ENCODE measurements at places on chromosomes 16 and 17. TPM values are rescaled to one million over a fixed set of nuclear protein-coding genes. Genes with fewer than 3 reads are reported as not detected.

Gene PCGF2
- 1.6 TPM for total RNA-seq

Gene PRAC1
- not detected for total RNA-seq

Gene KRT33A
- total RNA-seq = not detected

DNA sequence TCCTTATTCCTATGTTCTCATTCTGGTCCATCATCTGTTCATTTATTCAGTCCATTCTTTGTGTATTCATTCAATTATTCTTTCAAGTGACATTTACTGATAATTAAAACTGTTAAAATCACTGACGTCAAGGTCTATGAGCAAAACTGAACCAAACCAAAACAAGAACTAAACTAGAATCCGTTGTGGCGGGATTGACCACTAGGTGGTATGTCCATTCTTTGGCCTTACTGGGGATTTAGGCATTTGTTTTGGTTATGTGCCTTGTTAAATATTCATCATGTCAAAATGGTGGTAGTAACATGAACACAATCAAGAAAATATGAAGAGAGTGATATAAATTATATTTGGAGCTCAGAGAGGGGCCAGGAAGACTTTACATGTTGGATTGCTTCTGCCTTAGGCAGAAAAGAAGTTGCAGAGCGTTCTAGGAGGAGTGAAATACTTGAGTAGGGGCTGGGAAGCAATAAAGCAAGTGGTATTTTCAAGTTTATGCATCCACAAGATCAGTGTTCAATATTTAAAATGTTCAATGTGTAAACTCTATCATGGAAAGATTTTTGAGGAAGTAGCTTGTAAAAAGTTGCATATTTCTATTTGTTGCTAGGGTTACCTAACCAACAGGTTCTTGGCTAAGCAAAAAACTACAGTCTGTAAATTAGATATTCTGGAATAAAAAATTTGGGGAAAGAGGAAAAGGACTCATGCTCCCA lies 129.0 kb downstream of the CDH13 start:
- ATAC-seq = no peak

DNA sequence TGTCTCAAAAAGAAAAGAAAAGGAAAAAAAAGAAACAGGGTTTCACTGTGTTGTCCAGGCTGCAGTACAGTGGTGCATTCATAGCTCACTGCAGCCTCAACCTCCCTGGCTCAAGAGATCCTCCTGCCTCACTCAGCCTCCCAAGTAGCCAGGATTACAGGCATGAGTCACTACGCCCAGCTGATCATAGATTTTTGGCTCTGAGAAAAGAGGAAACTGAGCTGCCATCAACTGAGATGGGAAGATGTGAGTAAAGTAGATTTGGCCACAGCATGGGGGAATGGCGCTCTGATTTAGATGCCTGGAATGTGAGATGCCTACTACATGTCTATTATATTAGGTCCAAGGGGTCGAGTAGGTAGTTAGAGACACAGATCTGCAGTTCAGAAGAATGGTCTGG lies 5.9 kb upstream of the NAGS start:
- no peak for ATAC-seq

DNA sequence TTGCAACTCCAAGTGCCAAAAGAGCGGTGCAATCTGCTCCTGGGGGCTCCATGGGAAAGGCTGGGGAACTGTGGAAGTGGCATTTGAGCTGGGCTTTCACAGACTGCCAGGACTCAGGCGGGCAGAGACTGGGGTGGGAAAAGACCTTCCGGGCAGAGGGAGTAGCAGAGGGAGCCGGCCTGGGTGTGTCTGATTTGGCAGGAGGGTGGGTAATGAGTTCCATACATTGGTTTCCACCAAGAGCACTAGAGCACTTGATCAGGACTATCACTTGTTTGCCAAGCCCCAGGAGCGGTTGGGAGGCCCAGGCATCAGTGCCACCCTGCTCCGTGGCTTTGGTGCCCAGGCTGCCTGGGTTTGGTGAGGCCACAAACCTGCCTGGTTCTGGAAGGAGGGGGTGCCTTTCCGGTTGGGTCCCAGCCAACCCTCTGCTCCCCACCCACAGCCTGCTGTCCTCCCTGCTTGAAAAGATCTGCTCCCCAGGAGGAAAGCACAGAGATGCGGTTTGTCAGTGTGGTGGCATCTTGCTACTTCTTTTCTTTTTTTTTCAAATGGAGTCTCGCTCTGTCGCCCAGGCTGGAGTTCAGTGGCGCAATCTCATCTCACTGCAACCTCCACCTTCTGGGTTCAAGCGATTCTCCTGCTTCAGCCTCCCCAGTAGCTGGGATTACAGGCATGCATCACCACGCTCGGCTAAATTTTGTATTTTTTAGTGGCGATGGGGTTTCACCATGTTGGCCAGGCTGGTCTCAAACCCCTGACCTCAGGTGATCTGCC lies 3.5 kb upstream of the TRIM47 start:
- ATAC-seq = no peak
